Activated CD8-positive, alpha-beta memory T cell treated with anti-CD3 and anti-CD28 coated beads for 48 hours (primary cell): ENCODE measurements at places on chromosomes 2 and 18.

DNA sequence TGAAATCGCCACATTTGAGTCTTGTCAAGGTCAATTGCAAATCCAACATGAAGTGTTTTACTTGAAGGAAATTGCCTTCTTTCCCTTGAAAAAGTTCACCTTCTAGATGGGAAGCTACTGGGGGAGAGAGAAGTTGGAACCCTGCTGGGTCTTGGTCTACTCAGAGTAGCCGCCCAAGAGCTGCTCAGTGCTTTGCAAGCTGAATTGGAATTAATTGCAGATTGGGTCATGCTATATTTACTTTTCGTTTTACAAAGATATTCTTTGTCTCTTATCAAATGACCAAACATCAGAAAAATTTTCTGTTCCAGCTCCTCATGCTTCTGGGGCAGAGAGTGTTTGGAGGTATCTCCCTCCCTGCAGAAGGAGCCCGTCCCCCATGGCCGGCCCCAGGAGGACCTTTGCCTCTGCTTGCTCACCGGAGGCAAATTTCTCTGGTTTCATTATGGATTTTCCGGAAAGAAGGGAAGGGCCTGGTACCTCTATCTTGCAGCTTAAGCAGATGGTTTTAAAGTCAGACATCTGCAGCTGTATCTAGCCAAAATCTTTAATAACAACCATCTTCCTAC lies 289.7 kb downstream of the MYT1L start:
- no peak for DNase-seq

DNA sequence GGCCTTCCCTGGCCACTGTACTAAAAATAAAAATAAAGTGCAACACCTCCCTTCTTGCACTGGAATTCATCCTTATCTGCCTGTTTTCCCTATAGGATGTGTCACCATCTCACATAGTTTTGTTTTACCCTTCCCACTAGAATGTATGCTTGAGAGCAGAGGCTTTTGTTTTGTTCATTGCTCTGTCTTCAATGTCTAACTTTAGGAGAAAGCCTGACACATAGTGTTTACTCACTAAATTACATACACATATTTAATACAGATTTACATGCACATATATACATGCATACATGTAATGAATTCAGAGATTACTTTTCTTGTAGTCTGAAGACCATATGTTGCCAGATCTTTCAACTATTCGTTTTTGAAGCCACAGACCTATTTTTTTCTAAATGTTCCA lies 23.0 kb downstream of the CD302 start:
- DNase-seq, result no peak

DNA sequence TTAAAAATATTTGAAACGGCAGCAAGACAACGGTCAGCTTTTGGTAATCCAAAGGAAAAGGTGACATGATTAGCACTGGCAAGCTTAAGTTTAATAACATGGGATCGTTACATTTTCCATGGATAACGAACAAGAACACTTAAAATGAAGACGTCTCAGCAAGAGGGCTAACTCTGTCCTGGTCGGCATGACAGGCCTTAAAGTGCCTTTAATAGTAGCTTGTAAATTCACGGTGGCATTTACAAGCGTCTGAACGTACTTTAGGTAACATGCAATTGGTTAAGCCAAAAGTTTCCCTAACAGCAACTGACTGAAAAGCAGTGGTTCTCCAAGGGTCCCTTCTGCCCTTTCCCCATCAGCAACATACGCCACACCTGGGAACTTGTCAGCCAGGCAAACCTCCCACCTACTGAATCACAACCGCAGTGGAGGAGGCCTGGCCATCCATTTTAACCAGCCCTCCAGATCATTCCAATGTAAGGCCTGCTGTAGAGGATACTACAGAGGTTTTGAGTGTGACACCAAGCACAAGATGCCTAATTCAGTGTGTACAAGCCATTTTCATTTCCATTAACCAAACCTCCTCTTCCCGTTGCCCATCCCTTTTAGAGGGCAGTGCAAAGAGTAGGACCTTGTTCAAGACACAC lies 4.4 kb downstream of the TGFA start:
- DNase-seq, result no peak

- DNase-seq, result no peak
Observed at GRCh38 chr2:4979111-4979510, 713.1 kb upstream of the SOX11 start.

GRCh38 chr18:59565957-59566356 lies 131.3 kb downstream of the CCBE1 start:
- no peak for DNase-seq

DNA sequence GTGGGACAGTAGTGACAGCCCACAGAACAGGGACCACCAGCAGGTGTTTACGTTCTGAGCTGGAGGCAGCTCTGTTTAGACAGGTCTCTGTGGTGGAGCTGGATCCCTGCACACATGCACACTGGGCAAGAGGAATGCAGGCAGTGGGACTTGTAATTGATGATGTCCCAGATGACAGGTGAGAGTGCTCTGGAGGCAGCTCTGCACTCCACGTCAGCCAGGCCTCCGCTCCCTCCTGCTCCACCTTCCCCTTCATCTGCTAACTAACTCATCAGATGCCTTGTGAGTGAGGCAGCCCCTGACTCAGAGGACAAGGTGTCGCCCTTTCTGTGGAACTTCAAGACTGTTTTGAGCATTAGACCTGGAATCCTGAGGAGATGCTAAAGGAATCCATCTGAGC lies 53.2 kb downstream of the SH3YL1 start:
- no peak for DNase-seq

- no peak for DNase-seq
Observed at GRCh38 chr2:195984923-195985726, 83.5 kb downstream of the DNAH7 start.

- DNase-seq, result no peak
Observed at GRCh38 chr2:55239656-55240222, 7.3 kb downstream of the RPS27A start.

GRCh38 chr2:26769089-26769761 lies 5.1 kb downstream of the SLC35F6 start:
- no peak for DNase-seq

GRCh38 chr2:74695663-74696062 lies 41.6 kb downstream of the SEMA4F start:
- no peak for DNase-seq

- no peak for DNase-seq
Observed at GRCh38 chr2:1736997-1737480, 7.3 kb downstream of the PXDN start.
